ENCODE measurements at places on chromosomes 2 and 18.

GRCh38 chr2:60746318-60746717 is 9.8 kb upstream of the PAPOLG start:
- DNase-seq: no peak

- DNase-seq: peak; percentile 71
Observed at GRCh38 chr2:179932786-179933185, 71.4 kb upstream of the ZNF385B start.

DNA sequence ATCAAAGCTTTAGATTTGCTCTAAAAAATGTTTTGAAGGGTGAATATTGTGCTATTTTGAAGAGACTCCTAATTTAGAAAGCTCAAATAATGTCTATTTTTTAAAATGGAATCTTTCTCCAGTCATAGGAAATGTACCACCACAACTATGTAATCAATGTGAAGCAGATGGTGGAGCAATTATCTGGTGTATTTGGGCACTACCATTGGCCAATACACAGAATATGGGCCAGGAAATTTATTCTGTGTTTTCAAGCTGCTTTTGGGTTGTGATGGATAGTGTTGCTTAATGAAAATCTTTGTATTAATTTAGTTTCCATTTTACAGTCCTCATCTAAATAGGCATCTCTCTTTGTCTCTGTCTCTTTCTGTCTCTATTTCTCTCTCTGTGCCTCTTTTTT is 17.1 kb upstream of the VWC2L start:
- DNase-seq: no peak

GRCh38 chr18:69215161-69215560 is 185.5 kb upstream of the DOK6 start:
- DNase-seq: no peak
